ENCODE measurements at places on chromosomes 6 and 20. TPM values are rescaled to one million over a fixed set of nuclear protein-coding genes. Genes with fewer than 3 reads are reported as not detected.

- no peaks in the 10 kb centered on the region for H3K36me3 ChIP-seq
- DNase-seq = no peak
- H3K27ac ChIP-seq = no peak overlapping the region
- no peaks in the 10 kb centered on the region for H3K27me3 ChIP-seq
These were observed 238.7 kb upstream of the PRDM1 start for GRCh38 chr6:105847433-105847832.

- H3K4me3 ChIP-seq = no peak overlapping the region
- no peak overlapping the region for H3K27ac ChIP-seq
- no peaks in the 10 kb centered on the region for H3K36me3 ChIP-seq
- H3K4me1 ChIP-seq = no peaks in the 10 kb centered on the region
- DNase-seq = no peak
These were observed 296.2 kb downstream of the RIMS1 start for GRCh38 chr6:72182337-72183246.

- H3K27ac ChIP-seq = no peak overlapping the region
- no peak overlapping the region for H3K4me3 ChIP-seq
- H3K27me3 ChIP-seq = no peaks in the 10 kb centered on the region
- H3K36me3 ChIP-seq = no peaks in the 10 kb centered on the region
- no peaks in the 10 kb centered on the region for H3K4me1 ChIP-seq
- DNase-seq = no peak
These were observed 589.9 kb downstream of the PHF3 start for GRCh38 chr6:64225503-64225902.

- H3K4me1 ChIP-seq = no peaks in the 10 kb centered on the region
- H3K4me3 ChIP-seq = no peak overlapping the region
- no peaks in the 10 kb centered on the region for H3K27me3 ChIP-seq
- H3K36me3 ChIP-seq = no peaks in the 10 kb centered on the region
- no peak overlapping the region for H3K27ac ChIP-seq
These were observed 197.8 kb downstream of the TFAP2B start for GRCh38 chr6:51016489-51016888.

- DNase-seq = no peak
- no peak overlapping the region for H3K27ac ChIP-seq
- 0 out of 2 replicates have a peak overlapping the region, but pooled peaks have one; percentile 15 for H3K4me3 ChIP-seq
- H3K36me3 ChIP-seq = no peaks in the 10 kb centered on the region
- peaks cover 33% of the 10 kb centered on the region for H3K4me1 ChIP-seq
These were observed 852 bp upstream of the TFEB start for GRCh38 chr6:41736186-41736733.

GRCh38 chr6:53647462-53648094 is 18.0 kb downstream of the KLHL31 start:
- DNase-seq = peak; percentile 65
- no peaks in the 10 kb centered on the region for H3K27me3 ChIP-seq
- no peak overlapping the region for H3K27ac ChIP-seq
- H3K4me3 ChIP-seq = no peak overlapping the region
- peaks cover 10% of the 10 kb centered on the region for H3K4me1 ChIP-seq
- H3K36me3 ChIP-seq = no peaks in the 10 kb centered on the region

GRCh38 chr20:33812152-33812849 is 1.2 kb downstream of the CHMP4B start:
- no peaks in the 10 kb centered on the region for H3K27me3 ChIP-seq
- peak overlapping the region; percentile 79 for H3K4me3 ChIP-seq
- H3K36me3 ChIP-seq = no peaks in the 10 kb centered on the region
- H3K27ac ChIP-seq = peak overlapping the region; percentile 76
- peak; percentile 52 for DNase-seq

GRCh38 chr6:8182902-8183665 is 80.7 kb upstream of the EEF1E1 start:
- no peak for DNase-seq
- no peak overlapping the region for H3K27ac ChIP-seq
- H3K4me1 ChIP-seq = no peaks in the 10 kb centered on the region
- H3K27me3 ChIP-seq = no peaks in the 10 kb centered on the region
- H3K36me3 ChIP-seq = no peaks in the 10 kb centered on the region

GRCh38 chr6:117976030-117976651 is 69.1 kb downstream of the SLC35F1 start:
- H3K4me1 ChIP-seq = no peaks in the 10 kb centered on the region
- H3K27me3 ChIP-seq = no peaks in the 10 kb centered on the region
- DNase-seq = peak; percentile 83
- H3K27ac ChIP-seq = no peak overlapping the region

DNA sequence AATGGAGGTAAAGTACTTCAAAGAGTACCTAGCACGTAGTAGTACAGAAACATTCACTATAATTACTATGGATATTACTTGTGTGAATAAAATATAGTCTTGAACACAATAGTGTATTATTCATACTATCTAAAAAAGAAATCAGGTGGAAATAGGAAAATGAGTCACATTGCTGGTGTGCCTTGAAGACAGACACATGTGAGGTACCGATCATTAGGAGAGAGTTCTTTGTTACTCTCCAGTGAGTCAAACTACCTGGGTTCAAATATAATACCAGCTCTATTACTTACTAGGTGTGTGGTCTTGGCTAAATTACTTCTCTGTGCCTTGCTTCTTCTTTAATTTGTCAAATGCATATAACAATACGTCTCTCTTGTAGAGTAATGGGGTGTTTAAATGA is 50.8 kb upstream of the BEND6 start:
- no peak for DNase-seq
- H3K4me3 ChIP-seq = no peak overlapping the region
- H3K4me1 ChIP-seq = no peaks in the 10 kb centered on the region
- H3K36me3 ChIP-seq = no peaks in the 10 kb centered on the region

DNA sequence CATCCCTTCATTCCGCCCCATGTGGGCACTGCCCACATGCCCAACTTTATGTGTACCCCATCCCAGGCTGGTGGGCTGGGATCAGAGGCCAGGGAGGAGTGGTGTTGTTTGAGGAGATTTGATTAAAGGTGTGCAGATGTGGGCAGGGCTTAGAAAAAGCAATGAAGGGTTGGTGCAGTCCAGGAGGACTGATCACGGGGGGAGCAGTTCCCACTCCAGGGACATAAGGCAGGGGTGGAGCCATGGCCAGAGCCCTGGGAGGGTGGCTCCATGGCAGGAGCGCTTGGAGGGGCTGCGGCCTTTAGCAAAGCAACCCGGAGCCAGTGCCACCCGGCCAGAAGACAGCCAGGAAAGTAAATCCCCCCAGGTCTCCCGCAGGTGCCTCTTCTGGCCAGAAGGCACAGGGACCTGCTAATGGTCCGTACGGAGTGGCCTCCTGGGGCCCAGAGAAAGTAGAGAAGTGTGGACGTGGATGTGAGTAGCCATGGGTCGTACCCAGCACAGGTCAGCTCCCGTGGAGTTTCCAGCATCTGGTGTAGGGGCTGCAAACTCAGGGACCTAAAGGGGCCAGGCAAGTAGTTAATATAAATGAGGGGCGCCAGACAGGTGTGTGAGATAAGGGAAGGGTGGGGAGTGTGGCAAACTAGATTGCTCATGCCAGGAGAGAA is 62.1 kb upstream of the APCDD1L start:
- no peaks in the 10 kb centered on the region for H3K4me1 ChIP-seq
- no peaks in the 10 kb centered on the region for H3K36me3 ChIP-seq

GRCh38 chr6:108807928-108808327 is 40.3 kb upstream of the ARMC2 start:
- no peaks in the 10 kb centered on the region for H3K27me3 ChIP-seq
- no peaks in the 10 kb centered on the region for H3K4me1 ChIP-seq
- no peak overlapping the region for H3K4me3 ChIP-seq
- H3K27ac ChIP-seq = no peak overlapping the region
- DNase-seq = no peak
- no peaks in the 10 kb centered on the region for H3K36me3 ChIP-seq

DNA sequence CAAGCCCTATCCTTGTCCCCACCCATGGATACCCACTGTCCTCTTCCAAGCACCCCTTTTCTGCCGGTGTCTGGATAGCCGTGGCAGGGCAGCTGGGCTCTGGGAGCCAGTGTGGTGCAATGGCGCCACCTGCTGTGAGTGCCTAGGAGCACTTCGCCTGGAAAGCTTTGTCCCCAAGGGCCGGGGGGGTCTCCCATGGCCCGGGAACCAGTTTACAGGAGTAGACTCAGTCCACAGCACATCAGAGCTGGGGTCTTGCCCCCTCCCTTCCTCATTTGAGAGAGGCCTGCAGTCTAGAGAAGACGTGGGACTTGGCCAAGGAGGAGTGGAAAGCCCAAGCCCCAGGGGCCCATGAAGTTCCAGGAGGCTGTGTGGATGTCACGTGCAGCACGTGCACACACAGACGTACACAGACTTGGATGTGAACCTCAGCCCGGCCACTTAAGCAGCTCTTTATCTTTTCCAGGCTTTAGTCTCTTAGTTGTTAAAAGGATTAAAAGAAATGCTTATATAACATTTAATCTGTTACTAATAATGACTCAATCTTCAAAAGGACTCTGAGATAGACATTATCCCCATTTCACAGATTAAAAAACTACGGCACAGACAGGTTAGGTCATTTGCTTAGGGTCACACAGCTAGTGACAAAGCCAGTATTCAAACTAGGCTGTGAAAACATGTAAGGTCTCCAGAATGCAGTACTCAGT is 40.9 kb upstream of the CDH22 start:
- H3K27me3 ChIP-seq = no peaks in the 10 kb centered on the region
- peak; percentile 86 for DNase-seq
- H3K4me1 ChIP-seq = peaks cover 78% of the 10 kb centered on the region
- no peak overlapping the region for H3K4me3 ChIP-seq

DNA sequence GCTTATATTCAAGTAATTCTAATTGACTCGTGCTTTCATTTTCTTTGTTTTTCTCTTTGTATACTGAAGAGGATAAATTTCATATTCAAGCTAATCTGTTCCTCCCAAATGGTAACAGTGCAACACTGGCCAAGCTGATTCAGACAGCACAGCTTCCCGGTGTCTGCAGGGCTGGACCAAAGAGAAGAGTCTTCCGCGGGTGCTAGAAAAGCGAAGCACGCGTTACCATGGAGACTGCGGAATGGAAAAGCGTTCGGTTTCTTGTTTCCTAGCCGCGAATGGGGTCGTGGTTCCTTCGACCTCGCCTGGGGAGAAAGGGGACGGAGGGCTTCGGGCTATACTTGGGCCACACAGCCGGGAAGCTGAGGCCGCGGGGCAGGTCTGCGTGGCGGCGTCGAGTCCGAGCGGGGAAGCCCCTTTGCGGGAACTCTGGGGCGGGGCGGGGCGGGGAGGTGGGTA is 6.2 kb upstream of the ZNF311 start:
- no peak overlapping the region for H3K4me3 ChIP-seq
- DNase-seq = no peak
- H3K27ac ChIP-seq = no peak overlapping the region
- no peaks in the 10 kb centered on the region for H3K36me3 ChIP-seq

- no peak overlapping the region for H3K27ac ChIP-seq
- DNase-seq = no peak
- no peaks in the 10 kb centered on the region for H3K27me3 ChIP-seq
- no peaks in the 10 kb centered on the region for H3K4me1 ChIP-seq
These were observed 135.6 kb upstream of the SLC22A23 start for GRCh38 chr6:3592371-3592941.

DNA sequence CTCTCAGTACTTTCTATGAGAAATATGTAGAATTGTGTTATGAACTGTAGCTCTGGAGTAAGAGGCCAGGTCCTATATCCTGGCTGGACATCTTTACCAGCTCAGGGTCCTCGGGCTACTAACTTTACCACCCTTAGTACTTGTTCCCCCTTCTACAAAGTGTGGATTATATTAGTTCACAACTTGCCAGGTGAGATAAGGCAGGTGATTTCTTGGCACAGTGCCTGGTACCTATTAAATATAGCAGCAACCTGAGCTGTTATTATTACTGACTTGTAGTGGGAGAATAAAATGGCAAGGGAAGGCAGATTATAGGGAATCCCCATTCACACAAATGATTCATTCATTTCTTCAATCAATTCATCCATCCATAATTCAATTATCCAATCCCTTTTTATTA is 150.1 kb downstream of the DOK5 start:
- no peak overlapping the region for H3K27ac ChIP-seq
- no peaks in the 10 kb centered on the region for H3K27me3 ChIP-seq
- no peak for DNase-seq
- no peaks in the 10 kb centered on the region for H3K36me3 ChIP-seq
- no peak overlapping the region for H3K4me3 ChIP-seq

- peak overlapping the region; percentile 50 for H3K4me3 ChIP-seq
- peak; percentile 92 for DNase-seq
- no peak overlapping the region for H3K27ac ChIP-seq
- peaks cover 27% of the 10 kb centered on the region for H3K4me1 ChIP-seq
These were observed 96.9 kb downstream of the JPH2 start for GRCh38 chr20:44089987-44090674.

GRCh38 chr20:38825901-38826625 is 20.6 kb downstream of the PPP1R16B start:
- no peaks in the 10 kb centered on the region for H3K4me1 ChIP-seq
- H3K27ac ChIP-seq = no peak overlapping the region
- no peak for DNase-seq
- H3K36me3 ChIP-seq = no peaks in the 10 kb centered on the region
- peaks cover 5% of the 10 kb centered on the region for H3K27me3 ChIP-seq
- no peak overlapping the region for H3K4me3 ChIP-seq

GRCh38 chr20:12989586-12990115 is 19.1 kb upstream of the SPTLC3 start:
- no peaks in the 10 kb centered on the region for H3K4me1 ChIP-seq
- H3K36me3 ChIP-seq = no peaks in the 10 kb centered on the region
- no peak for DNase-seq
- no peak overlapping the region for H3K27ac ChIP-seq

GRCh38 chr6:74259981-74260380 is 564.0 kb downstream of the CD109 start:
- DNase-seq = no peak
- no peaks in the 10 kb centered on the region for H3K4me1 ChIP-seq
- no peak overlapping the region for H3K4me3 ChIP-seq
- no peaks in the 10 kb centered on the region for H3K27me3 ChIP-seq
- H3K36me3 ChIP-seq = no peaks in the 10 kb centered on the region

UNC5CL gene
- 3.3 TPM for total RNA-seq

RSPH9 gene
- total RNA-seq = not detected

TFAP2A gene
- 0.22 TPM for total RNA-seq

CYP39A1 gene
- total RNA-seq = 8.2 TPM

SLC17A2 gene
- not detected for total RNA-seq

TRIM38 gene
- 17.0 TPM for total RNA-seq

HCK gene
- total RNA-seq = 16.9 TPM

SNX9 gene
- not detected for total RNA-seq

BPIFA1 gene
- not detected for total RNA-seq

ATF6B gene
- total RNA-seq = 51.3 TPM

All from Karpas-422 (cell line).